ENCODE measurements at places on chromosomes 13 and 19. TPM values are rescaled to one million over a fixed set of nuclear protein-coding genes. Genes with fewer than 3 reads are reported as not detected.

GRCh38 chr13:31674051-31674450 lies 65.3 kb upstream of the RXFP2 start:
- no peak for DNase-seq

PEAK3 gene
- 0.24 TPM for total RNA-seq

GRCh38 chr19:18457483-18458331 lies 19.8 kb upstream of the ISYNA1 start:
- DNase-seq, result no peak

DNA sequence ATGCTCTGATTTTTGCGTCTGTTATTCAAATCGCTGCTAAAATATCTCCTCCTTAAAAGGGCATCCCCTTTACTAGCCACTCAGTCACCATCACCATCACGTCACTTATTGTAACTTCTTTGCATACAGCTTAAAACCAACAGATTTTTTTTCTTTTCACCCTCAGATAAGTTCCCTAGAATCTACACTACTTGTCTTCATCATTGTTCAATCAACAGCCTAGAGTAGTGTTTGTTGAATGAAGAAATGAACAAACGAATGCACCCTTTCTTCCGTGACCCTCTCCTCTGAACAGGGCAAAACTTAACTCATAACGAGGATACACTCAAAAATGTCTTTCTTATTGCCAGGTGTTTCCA lies 1.1 kb upstream of the AKAP11 start:
- no peak for DNase-seq

- DNase-seq, result no peak
Measured at GRCh38 chr19:51079481-51080110, 3.1 kb downstream of the KLK14 start.

Measured in umbilical cord (tissue), 2 donors.